NCI-H526 treated with DMSO at 0.1 percent for 48 hours (cell line): ENCODE measurements at places on chromosomes 13 and 19.

DNA sequence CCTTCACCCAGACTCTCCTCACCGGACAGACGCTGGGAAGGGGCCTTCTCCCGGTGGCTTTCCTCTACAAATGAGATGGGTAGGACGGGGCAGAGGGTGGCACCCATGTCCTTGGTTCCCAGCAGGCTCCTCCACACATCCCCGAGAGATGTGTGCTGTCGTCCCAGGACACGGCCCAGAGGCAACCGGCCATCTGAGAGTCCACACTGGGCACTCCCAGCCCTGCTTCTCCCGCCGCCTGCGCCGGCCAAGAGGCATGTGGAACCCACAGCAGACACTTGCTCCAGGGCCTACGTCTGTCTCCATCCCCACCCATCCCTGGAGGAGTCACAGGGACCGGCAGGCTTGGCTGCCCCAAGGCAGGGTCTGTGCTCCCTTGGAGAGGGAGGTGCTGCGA lies 179.9 kb downstream of the KDM4B start:
- DNase-seq, result no peak

GRCh38 chr13:111382877-111383276 lies 62.4 kb downstream of the TEX29 start:
- no peak for DNase-seq

- DNase-seq, result no peak
These were observed 96.8 kb downstream of the RGCC start for GRCh38 chr13:41554180-41554579.

DNA sequence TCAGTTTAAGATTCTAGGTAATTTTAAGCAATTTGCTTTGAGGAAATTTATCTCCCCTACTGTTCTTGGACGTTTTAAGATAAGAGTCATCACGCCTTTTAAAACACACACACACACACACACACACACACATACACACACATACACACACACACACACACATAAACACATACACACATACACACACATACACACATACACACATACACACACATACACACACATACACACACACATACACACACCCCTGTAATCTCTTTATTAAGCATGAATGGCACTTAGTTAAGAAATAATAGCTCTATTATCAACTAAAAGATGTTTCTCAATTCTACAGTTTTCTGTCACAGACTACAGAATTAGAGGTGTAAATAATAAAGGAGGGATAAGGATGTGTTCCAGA lies 49.2 kb downstream of the EFNB2 start:
- DNase-seq, result no peak
